Activated CD4-positive, CD25-positive, alpha-beta regulatory T cell treated with anti-CD3 and anti-CD28 coated beads, Interleukin-2, amount 50 U/mL, for 24 hours (primary cell): ENCODE measurements at places on chromosomes 6 and 20.

- ATAC-seq = no peak
Observed at GRCh38 chr20:64210656-64211369, 44.7 kb upstream of the PCMTD2 start.

DNA sequence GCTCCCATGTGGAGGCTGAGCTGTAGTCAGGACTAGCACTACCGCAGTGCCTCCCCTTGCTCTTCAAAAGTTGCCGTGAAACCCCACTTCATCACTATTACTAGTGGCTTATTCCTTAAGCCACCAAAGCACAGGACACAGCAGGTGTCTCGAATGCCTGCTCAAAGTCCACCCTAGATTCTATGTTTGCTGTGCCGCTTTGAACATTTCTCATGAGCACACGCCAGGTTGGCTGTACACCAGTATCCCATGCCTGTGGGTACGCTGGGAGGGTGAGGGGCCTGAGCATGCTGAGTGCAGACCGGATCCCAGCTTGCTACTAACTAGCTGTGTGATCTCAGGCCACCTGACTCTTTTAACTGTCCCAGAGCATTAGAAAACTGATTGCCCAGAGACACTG lies 335.8 kb upstream of the QKI start:
- ATAC-seq = no peak

- ATAC-seq = no peak
Observed at GRCh38 chr20:57361517-57361916, 10.5 kb downstream of the RAE1 start.

DNA sequence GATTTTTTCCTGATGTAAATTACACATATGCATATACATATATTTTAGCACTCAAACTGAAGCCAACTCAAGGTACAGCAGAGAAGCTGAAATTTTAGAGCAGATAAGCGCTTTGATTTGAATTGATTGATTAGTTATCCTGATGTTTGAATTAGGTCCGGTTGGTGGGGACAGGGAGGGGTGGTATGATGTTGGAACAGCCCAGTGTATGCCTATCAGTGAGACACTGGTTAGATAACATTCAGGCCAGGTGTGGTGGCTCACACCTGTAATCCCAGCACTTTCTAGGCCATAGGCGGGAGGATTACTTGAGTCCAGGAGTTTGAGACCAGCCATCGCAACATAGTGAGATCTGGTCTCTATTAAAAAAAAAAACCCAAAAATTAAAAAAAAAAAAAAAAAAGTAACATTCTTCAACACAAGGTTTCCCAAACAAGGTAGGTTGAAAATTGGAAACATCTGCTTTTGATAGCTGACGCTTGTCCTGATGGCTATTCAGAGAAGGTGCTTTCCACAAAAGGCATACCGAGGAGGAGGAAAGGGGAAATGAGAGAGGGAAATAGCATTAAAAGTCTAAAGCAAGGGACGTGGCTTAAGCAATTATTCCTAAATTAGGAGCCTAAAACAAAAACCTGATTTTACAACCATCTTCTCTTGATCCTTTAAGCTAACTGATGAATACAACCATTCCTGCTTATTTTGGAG lies 288.4 kb upstream of the JARID2 start:
- no peak for ATAC-seq

GRCh38 chr20:49385465-49385864 lies 97.0 kb downstream of the KCNB1 start:
- no peak for ATAC-seq

GRCh38 chr6:149054559-149055194 lies 262.8 kb upstream of the TAB2 start:
- ATAC-seq = no peak

GRCh38 chr20:46276531-46276930 lies 31.8 kb downstream of the CDH22 start:
- no peak for ATAC-seq

DNA sequence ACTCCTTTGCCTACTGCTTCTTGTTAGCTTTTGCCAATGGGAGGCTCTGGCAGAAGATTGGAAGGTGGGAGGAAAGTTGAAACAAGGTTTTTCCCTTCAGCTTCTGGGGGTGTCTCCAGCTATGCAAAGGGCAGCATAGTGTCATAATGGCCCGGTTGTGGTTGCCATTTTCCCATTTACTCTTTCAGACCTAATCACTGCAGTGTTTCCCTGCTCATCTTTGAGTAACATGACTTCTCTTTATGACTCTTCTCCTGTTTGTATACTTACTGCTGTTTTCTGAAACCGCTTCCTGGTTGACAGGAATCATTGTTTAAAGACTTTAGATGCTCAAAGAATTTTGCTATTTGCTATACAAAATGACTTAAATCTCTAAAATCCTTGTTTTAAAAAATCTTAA lies 19.9 kb downstream of the NRN1 start:
- no peak for ATAC-seq

DNA sequence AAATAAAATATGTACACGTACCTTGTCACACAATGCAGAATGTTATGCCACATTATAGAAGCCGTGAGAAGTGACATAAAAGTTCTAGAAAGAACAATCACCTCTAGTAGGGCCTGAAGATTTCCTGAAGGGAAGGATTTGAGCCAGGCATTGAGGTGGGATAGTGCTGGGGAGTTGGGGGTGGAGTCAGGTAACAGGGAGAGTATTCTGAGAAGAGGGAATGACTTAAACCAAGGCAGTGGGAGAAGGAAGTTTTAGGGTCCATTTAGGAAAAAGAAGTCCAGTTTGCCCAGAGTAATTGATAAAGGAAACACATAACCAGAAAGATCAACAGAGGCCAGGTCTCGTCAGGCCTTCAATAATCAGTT lies 262.8 kb downstream of the ARHGAP18 start:
- ATAC-seq = no peak

- peak; percentile 62 for ATAC-seq
Observed at GRCh38 chr6:44869321-44869897, 458.7 kb upstream of the RUNX2 start.

DNA sequence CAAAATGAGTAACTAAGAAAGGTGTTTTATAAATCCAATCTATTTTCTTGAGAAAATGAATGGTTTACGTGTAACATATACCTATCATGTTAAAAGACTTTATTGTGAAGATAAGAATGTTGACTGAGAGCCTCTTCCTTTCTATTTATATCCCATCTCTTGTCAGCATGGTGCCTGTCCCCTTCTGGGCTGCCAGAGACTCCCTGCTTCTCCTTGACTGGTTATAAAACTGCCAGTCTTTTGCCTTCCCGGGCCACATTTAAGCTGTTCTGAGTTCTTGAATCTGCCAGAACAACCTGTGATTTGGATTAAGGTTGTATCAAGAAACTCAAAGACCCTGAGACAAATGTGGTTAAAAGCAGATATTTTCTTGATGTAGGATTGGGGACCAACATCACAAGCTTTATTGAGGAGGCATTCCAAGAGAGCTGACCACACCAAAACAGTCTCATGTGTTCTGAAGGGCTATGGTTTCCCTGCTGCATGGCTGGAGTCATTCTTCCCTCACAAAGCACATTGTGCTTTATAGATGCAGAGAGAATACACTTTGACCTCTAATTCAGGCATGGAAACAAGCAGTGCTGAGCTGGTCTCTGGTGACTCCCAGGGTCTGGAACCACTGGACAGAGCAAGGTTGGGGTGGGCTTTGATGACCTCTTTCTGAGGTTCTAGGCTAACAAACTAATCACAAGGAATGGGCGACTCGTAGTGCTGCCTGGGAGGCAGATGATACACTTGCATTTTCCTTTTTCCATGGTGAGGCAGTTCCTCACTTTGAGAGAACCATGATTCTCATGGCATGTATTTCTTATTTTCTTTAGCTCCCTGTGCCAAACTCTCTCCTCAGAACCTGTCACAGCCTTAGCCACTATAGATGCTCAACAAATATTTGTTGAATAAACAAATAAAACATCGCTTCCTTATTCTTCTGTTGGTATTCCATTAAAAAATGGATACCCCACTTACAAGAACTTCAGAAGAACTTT lies 205.0 kb upstream of the PREP start:
- no peak for ATAC-seq

- ATAC-seq = no peak
Observed at GRCh38 chr6:136547336-136547735, 2.9 kb downstream of the MAP7 start.

- no peak for ATAC-seq
Observed at GRCh38 chr6:1409774-1410465, 20.5 kb downstream of the FOXF2 start.

- ATAC-seq = no peak
Observed at GRCh38 chr20:38642498-38642897, 40.9 kb downstream of the ARHGAP40 start.

DNA sequence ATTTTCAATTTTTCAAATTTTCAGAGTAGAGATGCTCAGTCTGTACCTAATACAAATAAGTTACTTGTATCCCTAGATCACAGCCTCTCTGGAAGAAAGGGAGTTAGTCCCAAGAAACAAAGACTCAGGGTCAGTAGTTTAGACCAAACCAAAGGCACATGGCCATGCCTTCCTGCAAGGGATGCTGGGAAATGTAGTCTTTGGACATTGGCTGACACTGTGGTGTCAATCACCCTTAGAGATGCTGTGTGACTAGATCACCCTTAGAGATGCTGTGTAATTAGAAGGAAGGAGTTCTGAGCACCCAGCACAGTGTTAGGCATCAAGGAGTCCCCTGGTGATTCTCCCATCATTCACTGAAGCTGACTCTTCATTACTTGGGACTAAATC lies 202.1 kb downstream of the NFATC2 start:
- ATAC-seq = no peak

DNA sequence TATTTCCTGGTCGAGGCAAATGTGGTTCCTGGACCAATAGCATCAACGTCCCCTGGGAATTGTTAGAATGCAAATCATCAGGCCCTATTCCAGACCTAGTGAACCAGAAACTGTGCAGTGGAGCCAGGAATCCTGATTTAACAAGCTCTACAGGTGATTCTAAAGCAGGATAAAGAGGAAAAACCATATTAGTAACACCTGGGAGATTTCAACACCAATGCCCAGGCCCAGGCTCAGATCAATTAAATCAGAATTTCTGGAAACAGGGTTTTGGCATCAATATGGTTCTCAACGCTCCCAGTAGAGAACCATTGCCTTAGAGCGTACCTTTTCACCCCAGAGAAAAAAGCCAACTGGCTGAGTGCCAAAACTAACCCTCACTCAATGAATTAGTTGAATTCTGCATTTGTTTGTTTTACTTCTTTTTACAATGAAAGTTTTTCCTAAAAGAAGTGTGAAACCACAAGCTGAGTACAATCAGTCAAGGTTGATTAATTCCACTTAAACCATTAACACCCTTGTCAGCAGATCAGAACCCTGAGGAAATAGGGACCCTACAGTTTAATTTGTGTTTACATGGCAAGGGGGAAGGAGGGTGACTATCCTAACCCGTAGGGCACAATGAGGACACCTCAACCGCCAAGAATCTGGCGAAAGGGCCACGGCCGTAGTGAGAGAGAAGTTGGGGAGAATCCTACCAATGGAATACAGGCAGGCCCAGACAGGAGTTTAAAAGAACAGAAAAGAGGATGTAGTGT lies 34.9 kb upstream of the LOC128125822 start:
- no peak for ATAC-seq

DNA sequence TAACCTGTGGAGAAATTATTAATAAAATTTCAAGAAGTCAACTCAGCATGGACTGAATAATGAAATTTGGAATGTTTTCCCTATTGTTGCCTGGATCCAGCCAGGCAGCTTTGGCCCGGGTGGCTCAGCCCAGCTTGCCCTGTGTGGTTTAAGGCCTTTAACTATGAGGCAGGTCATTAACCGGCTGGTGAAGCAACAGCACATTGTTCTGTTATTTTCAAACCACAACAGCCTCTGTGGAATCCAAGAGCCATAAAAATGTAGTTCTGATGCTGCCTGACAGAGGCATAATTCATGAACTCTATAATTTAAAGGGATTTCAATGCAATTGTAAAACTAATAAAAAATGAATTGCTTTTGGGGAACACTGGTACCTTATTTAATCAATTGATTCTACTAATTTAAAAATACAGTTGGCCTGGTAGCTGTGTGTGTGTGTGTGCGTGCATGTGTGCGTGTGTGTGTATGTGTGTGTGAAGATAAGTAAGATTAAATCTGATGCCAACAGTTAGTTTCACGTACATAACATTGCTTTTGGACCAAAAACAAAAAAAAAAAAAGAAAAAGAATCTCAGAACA lies 117.7 kb downstream of the RPS12 start:
- no peak for ATAC-seq

DNA sequence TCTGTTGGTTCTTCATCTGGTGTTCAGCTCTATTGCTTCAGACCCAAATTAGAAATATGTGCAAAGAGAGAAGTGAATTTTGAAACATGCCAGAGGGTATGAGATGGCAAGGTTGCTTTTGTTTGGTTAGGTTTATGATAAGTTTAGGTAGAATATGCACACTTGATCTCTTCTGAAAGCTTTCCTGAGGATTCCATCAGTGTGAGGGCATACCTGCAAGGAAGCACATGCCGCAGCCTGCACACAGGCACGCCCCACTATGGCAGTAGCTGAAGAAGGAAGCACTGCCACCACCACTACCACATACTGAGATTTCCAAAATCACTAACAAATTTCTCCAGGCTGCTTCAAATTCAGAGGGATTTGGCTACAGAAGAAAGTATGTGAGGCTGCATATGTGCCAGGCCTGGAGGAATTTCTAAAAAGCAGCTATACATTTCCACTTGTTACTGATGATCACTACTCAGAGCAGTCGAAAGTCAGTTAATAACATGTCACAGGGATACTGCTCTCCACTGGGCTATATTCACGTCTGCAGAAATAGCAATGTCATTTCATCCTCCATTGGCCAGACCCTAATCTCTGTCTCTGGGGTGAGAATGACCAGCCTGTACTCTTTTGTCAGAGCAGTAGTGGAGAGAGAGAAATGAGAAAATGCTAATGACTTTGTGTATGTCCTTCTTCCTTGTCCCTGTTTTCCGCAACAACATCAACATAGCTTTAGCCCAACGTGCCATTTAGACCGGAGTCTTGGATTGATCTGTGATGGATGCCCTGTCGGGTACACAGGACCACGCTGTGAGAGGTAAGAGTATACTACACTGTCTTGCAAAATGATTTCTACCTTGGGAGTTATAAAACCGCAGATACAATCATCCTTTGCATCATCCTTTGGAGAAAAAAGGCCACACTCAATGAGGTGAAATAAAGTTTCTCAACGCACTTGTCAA lies 396.7 kb downstream of the LAMA2 start:
- ATAC-seq = no peak

GRCh38 chr6:12361042-12361765 lies 71.0 kb downstream of the EDN1 start:
- no peak for ATAC-seq

DNA sequence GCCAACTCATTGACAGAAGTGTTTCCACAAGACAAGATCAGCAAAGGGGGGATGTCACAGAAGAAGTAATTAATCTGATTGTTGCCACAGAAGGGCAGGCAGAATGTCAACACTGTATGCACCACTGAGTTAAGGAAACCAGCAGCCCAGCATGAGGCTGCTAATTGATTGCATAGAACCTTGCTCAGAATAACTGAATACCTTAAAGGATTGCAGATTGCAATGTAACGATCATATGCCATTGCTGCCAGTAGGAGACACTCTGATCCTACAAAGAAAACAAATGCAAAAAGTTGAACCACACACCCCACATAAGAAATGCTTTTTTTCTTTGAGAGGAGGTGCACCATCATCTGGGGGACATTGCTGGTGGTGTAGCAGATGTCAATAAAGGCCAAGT lies 13.1 kb downstream of the OR5V1 start:
- ATAC-seq = no peak
